Brain pericyte (primary cell): ENCODE measurements at places on chromosomes 12 and 14.
A peak's percentile ranks its signal among the peaks of the same experiment; 100 is the strongest.

DNA sequence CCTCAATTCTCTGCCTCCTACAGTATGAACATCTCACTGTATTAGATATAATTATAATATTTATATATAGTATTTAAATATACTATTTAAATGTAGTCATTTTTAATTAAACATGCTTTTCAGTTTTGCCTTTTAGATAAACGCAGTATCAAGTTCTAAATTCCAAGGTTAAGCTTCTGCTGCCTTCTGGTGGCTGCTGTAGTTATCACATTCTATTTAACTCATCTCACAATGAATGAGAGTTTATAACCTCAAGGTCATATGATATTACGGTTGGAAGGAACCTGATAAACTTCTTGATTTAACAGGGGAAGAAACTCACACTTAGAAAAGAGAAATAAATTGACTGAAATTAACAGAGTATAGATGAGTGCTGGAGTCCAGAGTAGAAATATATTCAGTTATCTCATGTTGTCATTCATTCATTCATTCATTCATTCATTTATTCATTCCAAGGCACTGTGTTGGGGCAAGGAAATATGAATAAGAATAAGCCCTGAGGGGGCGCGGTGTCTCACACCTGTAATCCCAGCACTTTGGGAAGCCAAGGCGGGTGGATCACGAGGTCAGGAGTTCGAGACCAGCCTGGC, 31.9 kb downstream of the GUCY2C start:
- DNase-seq, result no peak

DNA sequence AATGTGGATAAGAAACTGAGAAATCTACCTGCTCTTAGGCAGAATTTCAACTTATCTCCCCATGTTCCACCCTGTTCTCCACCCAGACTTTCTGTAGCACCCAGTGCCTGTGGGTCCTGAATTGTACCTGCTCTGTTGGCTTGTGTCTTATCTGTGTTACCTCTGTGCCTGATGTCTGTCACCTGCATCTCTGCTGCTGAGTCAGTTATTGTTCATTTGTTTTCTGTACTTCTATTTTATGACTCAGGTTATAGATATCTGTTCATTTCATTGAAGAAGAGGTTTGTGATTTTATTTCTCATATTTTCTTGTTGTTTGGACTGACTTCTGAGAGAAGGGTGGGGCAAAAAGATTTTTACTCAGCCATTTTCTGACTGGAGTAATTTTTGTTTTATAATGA, 11.7 kb downstream of the SOCS4 start:
- no peak for DNase-seq

- no peak for DNase-seq
Observed at GRCh38 chr14:103137689-103138300, 14.5 kb downstream of the TNFAIP2 start.

GRCh38 chr14:71231521-71232393, 324.5 kb downstream of the PCNX1 start:
- DNase-seq, result no peak

DNA sequence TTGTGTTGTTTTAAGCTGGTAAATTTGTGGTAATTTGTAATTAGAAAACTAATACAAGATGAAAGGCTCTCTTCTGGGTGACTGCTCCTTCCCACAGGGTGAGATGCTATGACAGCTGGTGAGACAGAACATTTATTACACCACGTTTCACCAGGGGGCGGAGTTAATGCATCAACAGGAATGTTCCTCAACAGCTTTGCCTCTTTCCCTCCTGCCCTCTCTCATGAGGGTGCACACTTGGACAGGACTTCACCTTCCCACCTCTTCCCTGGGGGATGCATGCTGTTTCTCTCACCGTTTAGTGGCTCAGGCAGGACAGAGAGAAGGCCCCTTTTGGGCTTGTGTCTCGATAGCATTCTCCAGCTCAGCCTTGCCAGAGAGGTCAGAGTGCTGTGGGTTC, 13.4 kb upstream of the PPP1R1A start:
- DNase-seq, result no peak

DNA sequence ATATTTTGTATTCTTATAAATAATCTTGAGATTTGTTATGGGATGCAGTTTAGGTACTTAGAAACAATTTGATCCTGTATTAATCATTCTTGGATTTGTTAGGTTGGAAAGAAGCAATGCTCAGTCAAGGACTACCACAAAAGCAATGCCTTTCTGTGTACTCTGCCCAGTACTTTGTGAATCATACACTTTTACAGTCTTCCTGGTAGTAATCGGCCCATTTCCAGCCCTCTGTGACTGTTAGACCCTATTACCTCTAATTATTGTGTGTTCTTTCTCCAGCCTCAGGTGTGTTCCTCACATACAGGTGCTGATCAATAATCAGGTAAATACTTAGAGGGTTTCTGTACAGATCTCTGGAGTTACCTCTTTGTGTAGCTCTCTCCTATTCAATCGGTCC, 609.0 kb downstream of the KCNH5 start:
- DNase-seq, result no peak

DNA sequence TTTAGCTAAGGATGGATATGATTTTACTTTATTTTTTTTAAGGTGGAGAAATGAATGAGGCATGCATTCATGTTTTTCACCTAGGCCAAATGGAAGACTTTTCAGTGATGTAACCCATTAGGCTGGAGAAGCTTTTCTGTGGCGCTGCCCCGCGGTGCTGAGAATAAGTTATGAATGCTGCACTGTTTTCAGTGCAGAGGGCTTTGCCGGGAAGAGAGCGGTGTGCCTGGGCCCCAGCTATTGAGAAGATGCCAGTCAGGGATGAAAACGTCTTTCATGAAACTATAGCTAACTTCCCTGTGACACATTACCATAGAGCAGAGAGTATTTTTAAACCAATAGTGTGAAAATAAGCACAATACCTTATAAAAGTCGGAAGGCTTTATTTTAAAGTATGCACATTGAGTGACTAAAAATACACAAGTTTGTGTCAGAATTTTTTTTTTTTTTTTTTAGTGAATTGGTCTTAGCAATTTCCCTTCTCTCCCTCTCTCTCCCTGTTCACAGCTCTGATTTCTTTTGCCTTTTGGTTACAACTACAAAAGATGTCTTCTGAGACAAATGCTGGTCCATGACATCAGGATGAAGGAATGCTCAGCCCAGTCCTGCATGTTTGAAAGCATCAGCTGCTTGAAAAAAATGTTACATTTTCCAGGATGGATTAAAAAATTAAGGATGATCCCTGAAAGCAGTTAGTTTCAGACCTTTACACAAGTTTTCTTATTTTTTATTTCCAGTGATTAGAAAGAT, 48.3 kb downstream of the NPAS3 start:
- DNase-seq, result no peak

DNA sequence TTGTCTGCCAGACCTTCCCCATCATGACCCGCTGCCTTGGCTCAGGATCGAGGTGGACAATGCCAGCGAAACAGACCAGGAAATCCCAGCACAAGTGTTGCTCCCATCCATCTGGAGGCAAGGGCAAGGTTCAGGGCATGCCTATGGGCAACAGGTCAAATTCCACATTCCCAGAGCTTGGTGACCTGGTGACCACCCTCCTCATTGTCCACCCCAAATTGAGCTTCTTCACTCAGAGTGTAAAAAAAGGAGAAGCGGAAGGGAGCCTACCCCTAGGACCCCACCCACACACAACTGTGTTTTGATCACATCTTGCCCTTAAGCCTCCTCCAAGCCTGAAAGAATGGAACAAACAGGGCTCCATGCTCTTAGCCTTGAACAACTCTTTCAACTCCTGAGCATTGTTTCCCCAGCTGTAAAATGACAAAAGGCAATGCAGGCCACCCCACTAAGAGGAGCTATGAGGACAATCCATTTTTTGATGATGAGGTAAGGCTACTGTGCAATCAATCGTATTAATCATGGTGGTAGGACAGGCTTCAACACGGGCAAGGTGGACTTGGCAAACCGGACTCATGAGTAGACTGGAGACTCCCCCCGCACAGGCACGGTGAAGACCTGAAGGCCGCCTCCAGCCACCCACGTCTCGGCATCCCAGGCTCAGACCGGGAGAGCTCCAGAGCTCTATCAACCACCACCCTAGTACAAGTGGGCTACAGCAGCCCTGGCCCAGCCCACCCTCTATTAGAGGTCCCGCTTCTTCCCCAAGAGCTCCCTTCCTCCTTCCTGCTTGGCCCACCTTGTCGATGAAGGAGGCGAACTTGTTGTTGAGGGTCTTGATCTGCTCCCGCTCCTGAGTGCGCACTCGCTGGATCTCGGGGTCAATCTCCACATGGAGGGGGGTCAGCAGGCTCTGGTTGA, 866 bp downstream of the KRT79 start:
- no peak for DNase-seq

- DNase-seq, result no peak
Observed at GRCh38 chr12:132309596-132310086, 19.7 kb downstream of the GALNT9 start.

- DNase-seq, result peak; percentile 21
Observed at GRCh38 chr14:90608929-90609341, 207.3 kb downstream of the TTC7B start.

GRCh38 chr12:25382311-25383106, 131.8 kb upstream of the KRAS start:
- DNase-seq, result no peak

DNA sequence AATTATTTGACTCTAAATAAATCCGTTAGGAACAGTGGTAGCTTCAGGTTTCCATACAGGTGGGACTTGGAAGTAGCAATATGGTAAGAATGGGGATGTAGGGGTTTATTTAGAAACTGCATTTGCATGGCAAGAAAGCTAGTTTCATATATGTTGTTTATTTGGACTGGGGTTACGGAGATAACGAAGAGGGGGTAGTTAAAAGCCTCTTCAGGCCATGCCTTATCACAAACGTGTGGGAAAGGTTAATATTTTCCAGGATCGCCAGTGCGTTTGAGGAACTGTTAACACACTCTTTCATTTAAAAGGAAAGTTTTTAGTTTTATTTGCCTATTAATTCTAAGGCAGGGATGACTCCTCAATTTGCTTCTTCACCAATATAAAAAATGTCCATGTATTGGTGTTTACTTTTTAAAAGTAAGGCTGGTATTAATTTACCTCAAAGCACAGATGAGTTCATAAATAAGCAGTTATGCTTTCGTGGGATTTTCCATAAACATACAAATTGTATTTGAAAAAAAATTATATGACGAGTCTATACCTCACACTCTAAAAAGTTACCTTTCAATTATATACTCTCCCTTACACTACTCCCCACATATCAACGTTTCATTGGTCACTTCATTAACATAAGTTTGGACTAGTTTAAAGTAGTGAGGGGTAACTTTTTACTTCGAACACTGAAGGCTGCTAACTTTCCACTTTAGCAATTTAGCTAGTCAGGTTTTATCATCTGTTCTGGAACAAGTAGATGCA, 814 bp downstream of the RAB2B start:
- no peak for DNase-seq

- no peak for DNase-seq
Observed at GRCh38 chr12:115984616-115985015, 292.9 kb downstream of the MED13L start.

- DNase-seq, result no peak
Observed at GRCh38 chr14:72678356-72678755, 215.5 kb downstream of the DPF3 start.

DNA sequence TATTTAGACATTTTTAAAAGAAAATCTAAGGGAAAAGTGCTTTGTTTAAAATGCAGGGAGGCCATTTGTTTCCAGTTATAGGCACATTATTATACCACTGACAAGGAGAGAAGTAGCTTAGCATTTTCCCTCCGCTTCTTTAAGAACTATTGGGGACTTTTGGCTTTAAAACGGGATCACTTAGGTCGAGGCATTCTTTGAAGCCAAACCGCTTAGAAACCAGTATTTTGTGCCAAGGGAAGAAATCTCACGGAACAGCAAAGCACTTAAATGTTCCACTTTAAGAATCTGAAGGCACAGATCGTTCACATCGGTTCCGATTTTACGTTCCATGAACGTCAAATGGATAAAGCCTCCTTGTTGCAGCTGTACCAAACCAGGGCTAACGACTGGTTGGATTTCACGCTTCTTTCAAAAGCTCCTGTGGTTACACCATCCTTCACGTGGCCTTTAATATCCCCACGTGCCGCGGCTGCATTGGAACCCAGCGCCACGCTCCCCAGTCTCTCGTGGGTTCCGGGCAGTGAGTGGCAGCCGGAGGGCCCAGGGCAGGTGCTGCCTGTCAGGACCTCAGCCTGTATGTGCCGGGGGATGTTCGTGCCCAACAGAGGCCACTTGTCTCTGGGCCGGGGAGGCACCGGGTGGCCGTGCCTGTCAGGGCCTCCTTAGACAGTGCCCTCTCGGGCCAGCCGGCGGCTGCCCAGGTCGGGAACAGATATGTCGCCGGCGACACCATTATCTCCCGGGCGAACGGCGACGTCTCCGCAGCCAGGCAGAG, 195.4 kb downstream of the KIF26A start:
- DNase-seq, result no peak

DNA sequence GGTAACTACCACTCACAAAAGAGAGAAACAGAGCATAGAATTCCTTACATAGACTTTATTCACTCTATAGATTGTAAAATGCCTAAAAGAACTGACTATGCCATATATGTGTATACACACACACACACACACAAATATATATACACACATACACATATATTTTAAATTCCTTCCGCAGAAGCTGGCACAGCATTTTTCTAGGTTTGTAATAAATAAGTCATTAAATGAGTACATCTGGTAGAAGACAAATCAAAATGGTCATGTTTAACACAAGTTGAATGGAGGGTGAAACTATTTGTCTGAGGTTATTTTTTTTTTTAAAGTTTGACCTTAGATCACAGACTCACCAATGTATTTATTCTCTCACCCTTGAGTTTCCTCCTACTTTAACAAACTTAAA, 58.2 kb downstream of the CCER1 start:
- DNase-seq, result no peak

- no peak for DNase-seq
Observed at GRCh38 chr14:73746520-73747378, 32.6 kb upstream of the PNMA1 start.
